ENCODE measurements at places on chromosomes 3 and 15.

GRCh38 chr15:85766001-85766831 is 28.5 kb downstream of the KLHL25 start:
- no peak for DNase-seq

- DNase-seq: no peak
These were observed 9.4 kb downstream of the PTPRG start for GRCh38 chr3:61570813-61571212.

- DNase-seq: peak; percentile 64
These were observed 24.6 kb downstream of the AQR start for GRCh38 chr15:34944936-34945335.

DNA sequence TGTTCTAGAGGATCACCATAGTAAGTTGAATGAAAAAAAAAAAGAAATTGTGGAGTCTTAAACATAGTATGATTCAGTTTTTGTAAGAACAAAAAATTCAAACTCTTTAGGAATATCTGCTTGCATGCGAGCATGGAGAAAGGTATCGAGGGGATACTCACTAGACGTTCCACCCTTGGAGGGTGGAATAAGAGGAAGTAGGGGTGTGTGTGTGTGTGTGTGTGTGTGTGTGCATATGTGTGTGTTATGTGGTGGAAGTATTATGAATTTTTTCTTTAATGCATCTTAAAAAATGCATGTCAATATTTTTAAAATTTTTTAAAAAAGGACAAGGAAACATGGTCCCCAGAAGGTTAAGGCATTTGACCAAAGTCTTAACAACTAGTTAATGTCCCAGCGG is 26.5 kb upstream of the SIAH2 start:
- DNase-seq: no peak

GRCh38 chr3:188400494-188401243 is 246.7 kb downstream of the LPP start:
- no peak for DNase-seq

- peak; percentile 73 for DNase-seq
These were observed 4.6 kb upstream of the ALCAM start for GRCh38 chr3:105362021-105362665.

GRCh38 chr3:4772171-4772804 is 206.9 kb upstream of the BHLHE40 start:
- peak; percentile 34 for DNase-seq

GRCh38 chr15:77819048-77819850 is 186.5 kb upstream of the LINGO1 start:
- no peak for DNase-seq

DNA sequence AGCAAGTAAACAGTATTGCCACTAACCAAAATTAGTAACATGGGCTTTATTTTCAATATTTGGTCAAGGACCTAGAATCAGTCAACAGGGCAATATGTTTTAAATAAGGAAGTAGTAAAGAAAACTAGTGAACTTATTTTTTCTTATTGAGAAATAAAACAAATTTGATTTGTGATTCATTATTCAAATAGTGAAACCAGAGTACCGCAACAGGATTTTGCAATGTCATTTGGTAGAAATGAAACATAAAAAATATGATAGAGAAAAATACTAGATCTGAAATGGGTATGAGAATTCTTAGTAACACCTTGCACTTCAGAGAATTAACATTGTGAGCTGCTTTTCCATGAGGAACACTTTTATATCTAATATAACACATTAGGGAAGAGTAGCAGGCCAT is 291.8 kb upstream of the GBE1 start:
- DNase-seq: no peak

DNA sequence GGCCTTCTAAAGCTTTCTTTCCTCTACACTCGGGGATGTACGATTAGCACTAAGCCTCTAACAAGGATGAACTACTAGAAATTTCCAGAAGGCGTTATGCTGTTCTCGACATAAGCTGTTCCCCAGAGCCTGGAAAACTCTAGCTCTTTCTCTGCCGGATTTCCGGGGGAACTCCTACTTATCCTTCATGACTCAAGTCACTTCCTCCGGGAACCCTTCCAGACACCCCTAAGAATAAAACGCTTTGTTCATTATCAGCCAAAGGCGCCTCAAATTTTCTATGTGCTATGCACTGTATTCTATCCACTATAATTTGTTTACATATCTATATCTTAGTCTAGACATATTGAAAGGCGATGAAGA is 455 bp upstream of the SNAP23 start:
- DNase-seq: peak; percentile 74

- DNase-seq: peak; percentile 31
These were observed 120.1 kb downstream of the GREM1 start for GRCh38 chr15:32837935-32838334.

- DNase-seq: peak; percentile 48
These were observed 6.0 kb upstream of the PLCB2 start for GRCh38 chr15:40313531-40314398.

GRCh38 chr3:13365390-13366379 is 54.4 kb downstream of the NUP210 start:
- DNase-seq: no peak

DNA sequence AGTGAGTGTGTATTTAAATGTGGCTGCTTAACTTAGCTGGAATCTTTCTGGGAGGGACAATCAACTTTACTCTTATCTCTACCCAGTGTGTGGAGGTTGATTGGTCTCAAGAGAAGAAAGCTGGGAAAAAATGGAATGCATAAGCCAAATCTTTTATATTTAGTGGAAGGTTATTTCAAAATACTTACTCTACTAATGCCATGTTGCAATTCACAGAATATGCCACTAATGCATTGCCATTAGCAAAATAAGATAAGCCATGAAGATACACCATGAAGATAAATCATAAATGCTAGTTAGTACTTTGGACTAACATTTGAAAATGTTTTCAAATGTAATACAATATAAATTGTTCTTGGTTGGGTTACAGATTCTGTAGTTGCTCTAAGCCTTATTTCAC is 155.1 kb upstream of the LRRFIP2 start:
- no peak for DNase-seq

GRCh38 chr3:69012800-69013252 is 658 bp downstream of the EOGT start:
- DNase-seq: peak; percentile 20

DNA sequence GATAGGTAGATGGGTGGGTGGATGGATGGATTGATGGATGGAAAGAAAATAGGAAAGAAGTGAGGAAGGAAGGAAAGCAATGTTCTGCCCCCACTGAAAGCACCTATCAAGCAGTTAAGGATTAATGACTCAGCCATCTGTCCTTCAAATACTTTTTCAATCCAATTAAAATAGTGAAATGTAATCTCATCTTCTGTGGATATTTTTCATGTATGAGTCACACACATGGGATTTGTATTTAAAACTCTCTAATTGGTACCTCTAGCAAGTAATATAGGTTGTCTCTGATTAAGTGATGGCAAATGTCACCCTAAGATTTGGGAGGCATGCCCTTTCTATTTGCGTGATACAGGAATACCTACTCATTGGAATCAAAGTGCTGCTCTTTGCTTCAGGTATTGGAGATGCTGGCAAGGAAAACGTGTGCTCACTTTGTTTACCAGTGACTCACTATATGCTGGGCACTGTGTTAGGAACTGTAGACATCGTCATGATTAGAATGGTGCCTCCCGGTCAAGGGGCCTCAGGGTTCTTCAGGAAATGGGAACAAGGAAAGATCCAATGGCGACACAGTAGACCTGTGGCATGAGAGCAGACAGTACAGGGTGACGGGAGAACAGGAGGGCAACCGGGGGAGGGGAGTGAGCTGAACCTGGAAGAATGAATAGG is 230.1 kb downstream of the CLSTN2 start:
- DNase-seq: peak; percentile 38

GRCh38 chr3:173739726-173740125 is 342.2 kb downstream of the NLGN1 start:
- peak; percentile 59 for DNase-seq

GRCh38 chr3:57689367-57690053 is 3.4 kb downstream of the DENND6A start:
- no peak for DNase-seq

- peak; percentile 70 for DNase-seq
These were observed 5.5 kb downstream of the PAQR5 start for GRCh38 chr15:69304182-69304545.

DNA sequence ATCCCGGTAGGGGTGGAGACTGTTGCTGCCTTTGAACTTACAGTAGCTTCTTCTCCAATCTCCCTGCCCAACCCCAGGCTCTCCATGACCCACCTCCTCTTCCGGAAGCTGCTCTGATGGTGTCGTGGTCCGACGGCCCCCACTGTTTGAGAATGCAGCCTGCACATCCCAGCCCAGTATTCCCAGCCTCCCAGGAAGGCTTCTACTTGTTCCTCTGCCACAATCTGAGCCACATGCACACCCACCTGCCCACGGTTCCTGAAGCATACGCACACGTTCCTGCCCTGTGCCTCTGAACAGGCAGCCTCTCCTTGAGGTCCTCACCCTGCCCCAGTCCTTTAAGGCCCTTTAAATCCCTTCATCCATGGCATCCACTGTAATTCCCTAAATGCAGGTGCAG is 57.4 kb downstream of the ABTB1 start:
- no peak for DNase-seq

All from fibroblast of skin of right quadriceps (primary cell).